Stimulated activated CD4-positive, alpha-beta T cell treated with anti-CD3 and anti-CD28 coated beads, Interleukin-2, amount 100 ng/mL, for 48 hours (primary cell): ENCODE measurements at places on chromosomes 6 and 20.

DNA sequence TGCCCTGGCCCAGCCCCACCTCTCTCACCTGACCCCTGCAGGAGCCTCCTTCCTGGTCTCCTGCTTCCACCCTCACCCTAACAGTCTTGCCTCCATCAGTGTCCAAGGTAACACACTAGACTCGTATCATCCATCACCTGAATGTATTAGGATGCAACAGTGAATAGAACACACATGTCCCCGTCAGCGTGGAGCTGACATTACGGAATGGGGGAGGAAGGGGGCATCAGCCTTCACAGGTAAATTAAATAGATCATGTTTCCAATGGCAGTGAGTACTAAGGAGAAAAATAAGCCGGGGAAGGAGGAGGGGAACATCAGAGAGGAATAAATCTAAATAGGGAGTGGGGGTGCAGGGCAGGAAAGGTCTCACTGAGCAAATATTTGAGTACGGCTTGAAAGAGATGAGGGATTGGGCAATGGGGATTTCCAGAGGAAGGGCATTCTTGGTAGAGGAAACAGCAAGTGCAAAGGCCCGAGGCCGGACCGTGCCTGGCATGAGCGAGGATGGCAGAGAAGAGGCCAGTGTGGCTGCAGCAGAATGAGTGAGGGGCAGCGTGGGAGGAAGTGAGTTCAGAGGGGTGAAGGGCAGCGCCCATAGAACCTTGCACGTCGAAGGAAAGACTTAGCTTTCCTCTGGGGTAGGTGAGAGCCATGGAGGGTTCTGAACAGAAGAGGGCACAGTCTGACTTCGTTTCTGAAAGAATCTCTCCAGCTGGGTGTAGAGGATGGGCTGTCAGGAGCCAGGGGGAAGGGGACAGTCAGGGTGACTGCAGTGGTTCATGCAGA is 110.1 kb upstream of the PTPN1 start:
- DNase-seq: no peak

DNA sequence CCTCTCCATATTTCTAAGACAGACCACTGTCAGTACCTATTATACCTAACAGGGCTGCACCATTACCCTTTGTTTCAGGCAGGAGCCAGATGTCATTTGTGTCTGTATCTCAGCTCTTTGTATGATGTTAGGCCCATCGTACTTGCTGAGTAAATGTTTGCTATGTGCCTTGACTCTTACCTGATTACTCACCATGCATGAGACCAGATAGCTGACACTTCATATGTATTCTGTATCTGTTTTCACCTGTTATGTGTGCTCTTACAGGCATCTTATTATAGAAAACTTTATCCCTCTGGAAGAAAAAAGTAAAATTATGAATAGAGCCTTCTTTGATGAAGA is 31.7 kb upstream of the ASXL1 start:
- DNase-seq: no peak

GRCh38 chr6:116471531-116471930 is 10.4 kb downstream of the CALHM6 start:
- DNase-seq: no peak

GRCh38 chr20:49482621-49483017 is at the start of gene KCNB1:
TSS of gene KCNB1 (minus strand) at chr20:49482668. CDS start at chr20:49482480, 188 bp downstream.
- peak; percentile 33 for DNase-seq

DNA sequence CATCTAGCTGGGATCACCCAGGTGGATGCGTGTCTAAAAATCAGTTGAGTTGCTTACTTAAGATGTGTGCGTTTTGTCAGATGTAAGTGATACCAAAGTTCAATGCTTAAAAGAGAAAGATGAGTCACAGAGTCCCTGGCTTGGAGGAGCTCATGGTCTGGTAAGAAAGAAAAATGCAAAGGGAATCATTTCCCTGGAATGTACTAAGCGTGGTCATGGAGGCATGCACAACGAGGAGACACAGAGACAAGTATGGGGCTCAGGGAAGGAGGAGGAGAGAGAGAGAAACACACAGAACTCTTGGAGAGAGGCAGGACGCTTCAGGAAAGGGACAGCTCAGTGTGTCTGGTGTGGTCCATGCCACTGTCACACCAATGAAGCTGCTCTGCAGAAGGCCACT is 186.9 kb upstream of the GMDS start:
- DNase-seq: no peak

- no peak for DNase-seq
Observed at GRCh38 chr6:106128981-106129781, 43.0 kb downstream of the PRDM1 start.

GRCh38 chr6:110360676-110361075 is 2.5 kb upstream of the METTL24 start:
- no peak for DNase-seq

- DNase-seq: no peak
Observed at GRCh38 chr6:73710470-73710869, 14.5 kb downstream of the CD109 start.

- DNase-seq: no peak
Observed at GRCh38 chr6:35757456-35758123, 18.8 kb upstream of the CLPSL2 start.

DNA sequence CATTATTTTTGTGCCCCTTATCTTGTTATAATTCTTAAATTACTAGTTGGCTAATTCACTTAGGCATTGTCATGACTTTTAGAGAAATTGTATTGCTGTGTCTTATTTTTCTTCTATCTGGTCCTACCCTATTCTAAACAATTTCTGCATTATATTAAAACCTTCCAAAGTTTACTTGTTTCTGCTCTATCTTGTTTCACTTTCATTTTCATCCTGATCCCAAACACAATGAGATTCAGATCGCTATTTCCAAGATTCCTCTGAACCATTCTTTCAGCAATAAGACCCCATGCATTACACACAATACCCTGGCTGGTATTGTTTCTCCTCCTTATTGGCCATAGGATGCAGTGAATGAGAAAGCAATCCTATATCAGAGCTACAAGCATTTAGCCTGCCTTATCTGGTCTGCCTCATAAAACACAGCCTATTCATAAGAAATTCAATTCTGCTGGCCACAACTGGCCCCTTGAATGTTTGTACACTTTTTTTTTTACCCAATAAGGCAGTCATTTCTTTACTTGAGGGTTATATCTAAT is 69.9 kb upstream of the POU3F2 start:
- DNase-seq: no peak
